Jurkat, Clone E6-1 (cell line): ENCODE measurements at places on chromosomes 13 and 19.
A peak's percentile ranks its signal among the peaks of the same experiment; 100 is the strongest.

DNA sequence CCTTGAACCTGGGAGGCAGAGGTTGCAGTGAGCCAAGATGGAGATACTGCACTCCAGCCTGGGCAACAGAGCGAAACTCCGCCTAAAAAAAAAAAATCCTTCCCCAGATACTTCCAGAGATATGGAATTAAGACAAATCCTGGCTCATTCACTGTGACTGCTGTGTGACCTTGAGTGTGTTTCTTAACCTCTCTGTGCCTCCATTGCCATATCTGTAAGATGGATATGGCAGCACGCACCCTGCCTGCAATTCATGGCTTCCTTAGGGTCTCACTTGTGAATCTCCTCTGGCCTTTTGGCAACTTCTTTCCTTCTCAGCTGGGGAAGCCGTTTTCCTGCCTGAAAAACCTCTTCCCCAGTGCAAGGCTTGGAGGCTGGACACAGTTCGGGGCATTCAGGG lies 33.8 kb upstream of the ONECUT3 start:
- no peak for DNase-seq

GRCh38 chr13:40706439-40706838 lies 40.0 kb upstream of the FOXO1 start:
- DNase-seq = peak; percentile 38

GRCh38 chr13:113566227-113566561 lies 18.4 kb upstream of the TFDP1 start:
- DNase-seq = no peak

- DNase-seq = no peak
These were observed 429.3 kb downstream of the DIAPH3 start for GRCh38 chr13:59734393-59734792.

DNA sequence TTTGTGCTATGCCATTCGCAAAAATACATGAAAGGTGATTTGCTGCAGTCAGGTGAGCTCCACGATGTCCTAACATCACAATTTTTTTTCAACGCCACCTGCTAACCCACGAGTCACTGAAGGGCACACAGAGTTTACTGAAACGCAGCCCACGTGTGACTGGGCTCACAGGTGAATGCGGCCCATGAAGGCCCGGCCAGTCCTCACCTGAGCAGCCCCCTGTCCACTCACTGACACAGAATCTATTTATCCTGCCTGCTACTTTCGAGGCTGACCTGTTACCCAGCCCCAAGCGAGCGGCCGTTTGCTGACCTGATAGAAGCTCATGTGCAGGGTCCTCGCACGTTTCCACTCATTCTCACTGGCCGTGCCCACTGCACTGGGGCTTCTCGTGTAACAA lies 121.9 kb upstream of the SOX1 start:
- DNase-seq = no peak

GRCh38 chr13:100836711-100837110 lies 162.1 kb upstream of the TMTC4 start:
- no peak for DNase-seq
